ENCODE measurements at places on chromosomes 12 and 14. TPM values are rescaled to one million over a fixed set of nuclear protein-coding genes. Genes with fewer than 3 reads are reported as not detected.

SERPINA9 gene
- total RNA-seq: not detected

DNA sequence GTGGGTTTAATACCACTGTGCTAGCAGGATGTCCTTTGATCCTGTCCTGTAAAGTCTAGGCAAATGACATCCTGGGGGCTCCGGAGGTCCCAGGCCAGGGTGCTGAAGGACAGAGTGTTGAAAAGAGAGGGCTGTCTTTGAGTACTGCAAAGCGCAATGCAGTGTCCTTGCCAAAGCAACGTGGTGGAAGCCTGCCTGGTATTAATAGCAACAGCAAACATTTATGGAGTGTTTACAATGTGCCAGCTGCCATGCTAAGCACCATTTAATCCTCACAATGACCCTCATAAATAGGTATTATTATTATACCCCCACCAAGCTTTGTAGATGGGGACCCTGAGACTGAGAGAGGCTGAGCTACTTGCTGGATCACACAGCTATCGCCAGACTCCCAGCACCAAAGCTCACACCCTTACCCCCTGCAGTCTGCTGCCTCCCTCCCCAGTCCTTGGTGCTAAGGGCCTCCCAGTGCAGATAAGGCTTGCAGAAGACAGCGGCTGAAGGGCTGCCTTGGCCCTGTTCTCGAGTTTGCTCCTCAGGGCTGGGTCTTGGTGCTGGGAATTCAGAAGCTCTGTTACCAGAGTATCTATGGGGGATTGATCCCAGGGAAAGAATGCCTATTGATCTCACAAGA, 427.7 kb downstream of the FUT8 start:
- no peak for DNase-seq

DNA sequence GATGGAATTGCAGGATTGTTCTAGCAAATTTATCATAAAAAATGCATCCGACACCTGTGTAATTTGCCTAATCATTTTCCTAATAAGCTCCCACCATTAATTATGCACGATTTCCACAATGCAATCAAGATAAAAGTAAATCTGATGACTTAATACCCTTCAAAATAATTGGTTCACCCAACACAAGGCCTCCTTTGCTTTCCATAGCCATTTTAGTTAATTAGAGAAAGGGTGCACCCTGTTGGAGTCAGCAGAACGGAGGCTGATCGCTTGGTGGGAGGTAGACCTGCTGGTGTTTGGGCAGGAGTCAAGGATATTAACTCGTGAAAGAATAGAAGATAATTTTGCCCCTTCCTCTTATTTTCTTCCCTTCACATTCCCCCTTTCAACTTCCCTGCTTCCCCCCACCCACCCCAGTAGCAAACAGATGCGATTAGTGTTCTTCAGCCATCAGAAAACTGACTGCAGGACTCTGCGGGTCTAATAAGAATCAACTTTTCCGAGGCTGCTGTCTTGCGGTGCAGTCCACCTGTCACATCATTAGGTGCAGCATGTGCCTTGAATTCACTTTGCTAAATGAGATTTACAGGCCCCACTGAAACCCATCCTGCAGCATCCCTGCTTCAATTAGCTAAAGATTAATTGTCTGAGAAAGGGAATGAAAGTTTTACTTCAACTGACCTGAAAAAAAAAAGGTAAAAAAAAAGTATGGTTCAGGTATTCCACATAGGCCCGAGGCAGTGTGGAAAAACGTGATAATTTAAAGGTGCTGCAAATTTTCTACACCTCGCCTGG, 553.7 kb upstream of the LMO3 start:
- DNase-seq: no peak

GPR84 gene
- total RNA-seq: not detected

TEX52 gene
- total RNA-seq: not detected

DNA sequence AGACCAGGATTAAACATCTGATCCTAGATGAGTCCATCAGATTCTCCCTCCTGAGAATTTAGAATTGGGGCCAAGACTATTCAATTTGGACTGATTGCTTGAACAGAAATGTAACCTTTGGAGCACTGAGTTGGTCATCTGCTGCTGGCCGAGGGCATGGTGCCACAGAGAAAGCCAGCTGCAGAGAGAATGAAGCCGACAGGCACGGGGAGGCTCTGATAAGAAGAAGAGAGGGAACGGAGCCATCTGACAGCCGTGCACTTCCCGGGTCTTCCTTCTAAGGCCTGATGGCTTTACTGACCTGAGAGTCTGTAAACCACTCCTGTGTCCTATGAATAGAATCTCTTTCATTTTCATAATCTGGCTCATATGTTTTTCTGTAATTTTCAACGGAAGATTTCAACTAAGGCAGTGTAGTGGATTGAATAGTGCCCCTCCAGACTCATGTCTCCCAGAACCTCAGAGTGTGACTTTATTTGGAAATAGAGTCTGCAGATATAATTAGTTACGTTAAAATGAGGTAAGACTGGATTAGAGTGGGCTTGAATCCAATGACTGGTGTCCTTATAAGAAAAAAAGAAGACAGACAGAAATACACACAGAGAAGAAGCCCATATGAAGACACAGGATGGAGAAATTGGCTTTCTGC, 39.1 kb upstream of the FRS2 start:
- DNase-seq: no peak

- no peak for DNase-seq
Observed at GRCh38 chr12:108268397-108268796, 70.7 kb downstream of the CMKLR1 start.

DNA sequence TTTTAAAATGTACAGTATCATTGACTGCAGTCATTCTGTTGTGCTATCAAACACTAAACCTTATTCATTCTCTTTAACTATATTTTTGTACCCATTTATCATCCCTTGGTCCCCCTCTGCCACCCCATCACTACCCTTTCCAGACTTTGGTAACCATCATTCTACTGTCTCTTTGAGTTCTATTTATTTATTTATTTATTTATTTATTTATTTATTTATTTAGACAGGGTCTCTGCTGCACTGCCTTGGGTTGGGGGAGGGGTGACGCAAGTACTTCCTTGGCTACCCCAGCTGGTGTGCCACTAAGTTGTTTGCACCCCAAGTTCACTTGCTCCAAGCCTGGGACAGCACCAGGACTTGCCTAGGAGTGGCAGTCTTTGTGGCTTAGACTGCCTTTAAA, 427.8 kb upstream of the NOVA1 start:
- no peak for DNase-seq

- DNase-seq: no peak
Observed at GRCh38 chr12:68293347-68293746, 38.8 kb downstream of the MDM1 start.

DNA sequence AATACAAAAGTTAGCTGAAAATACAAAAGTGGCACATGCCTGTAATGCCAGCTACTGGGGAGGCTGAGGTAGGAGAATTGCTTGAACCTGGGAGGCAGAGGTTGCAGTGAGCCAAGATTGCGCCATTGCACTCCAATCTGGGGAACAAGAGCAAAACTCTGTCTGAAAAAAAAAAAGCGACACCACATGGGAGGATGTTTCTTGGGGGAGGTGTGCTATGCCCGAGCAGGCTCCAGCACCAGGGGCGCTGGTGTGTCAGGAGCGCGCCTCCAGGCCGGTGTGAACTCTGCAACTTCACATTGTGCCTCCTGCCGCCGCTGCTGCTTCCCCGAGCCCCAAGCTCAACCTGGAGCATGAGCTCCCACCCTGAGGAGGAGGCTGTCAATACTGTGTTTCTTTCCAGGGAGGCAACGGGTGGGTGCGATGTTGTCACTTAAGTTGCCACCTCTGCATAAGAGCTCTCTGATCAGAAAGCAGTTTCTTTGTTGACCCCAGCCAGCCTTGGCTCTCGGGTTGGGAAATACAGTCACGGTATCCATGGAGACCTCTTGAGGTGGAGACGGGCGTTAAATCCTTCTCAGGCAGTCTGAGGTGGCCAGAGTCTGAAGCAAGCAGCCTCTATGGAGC, 18.9 kb downstream of the DEGS2 start:
- DNase-seq: no peak

GRCh38 chr12:5220835-5221234, 177.2 kb downstream of the KCNA5 start:
- no peak for DNase-seq

- no peak for DNase-seq
Observed at GRCh38 chr12:57735198-57735855, 3.2 kb downstream of the AGAP2 start.

DNA sequence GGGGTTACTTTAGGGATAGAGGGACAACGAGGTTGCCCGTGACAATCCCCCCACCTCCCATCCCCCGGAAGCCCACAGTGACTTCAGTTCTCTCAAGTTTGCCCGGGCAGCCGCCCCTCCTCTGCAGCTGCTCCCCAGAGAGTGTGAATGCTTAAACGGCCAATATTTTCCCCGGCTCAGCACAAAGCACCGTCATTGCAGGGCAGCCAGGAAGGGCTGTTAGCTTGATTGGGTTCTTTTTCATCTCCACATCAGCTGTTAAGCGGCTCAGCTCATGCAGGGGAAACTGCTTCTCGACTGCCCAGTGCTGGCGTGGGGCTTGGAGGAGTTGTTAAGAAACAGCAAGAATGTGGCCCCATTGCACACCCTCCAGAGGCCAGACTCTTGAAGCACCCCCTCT, 120.5 kb upstream of the NCOR2 start:
- DNase-seq: no peak

GRCh38 chr14:38528582-38528981, 272.7 kb upstream of the CLEC14A start:
- no peak for DNase-seq

Data from Caki2 (cell line).